ENCODE measurements at places on chromosomes 6 and 20.

GRCh38 chr6:108304646-108305045 is 9.8 kb downstream of the AFG1L start:
- no peak for DNase-seq

GRCh38 chr20:15248618-15249395 is 911.4 kb upstream of the FLRT3 start:
- DNase-seq = no peak

- DNase-seq = no peak
Measured at GRCh38 chr20:17678886-17679285, 3.2 kb downstream of the RRBP1 start.

DNA sequence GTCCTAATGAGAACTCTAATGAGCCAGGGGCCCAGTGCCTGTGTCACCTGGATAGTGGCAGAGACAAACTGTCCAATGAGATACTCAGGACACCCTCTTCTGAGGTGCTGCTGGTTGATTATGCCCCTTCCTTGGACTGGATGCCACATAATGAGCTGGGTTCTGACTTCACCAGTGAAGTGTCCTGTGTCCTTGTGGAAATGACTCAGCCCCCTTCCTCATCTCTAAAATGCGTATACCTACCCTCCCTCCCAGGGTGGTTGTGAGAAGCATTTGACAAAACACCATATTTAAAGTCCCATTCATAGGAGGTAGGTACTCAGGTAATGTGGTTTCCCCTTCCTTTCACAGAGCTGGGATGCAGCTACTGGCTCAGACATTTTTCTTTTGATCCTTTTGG is 28.4 kb upstream of the RNF24 start:
- DNase-seq = no peak

- DNase-seq = no peak
Measured at GRCh38 chr20:47493175-47493962, 8.3 kb upstream of the NCOA3 start.

- DNase-seq = no peak
Measured at GRCh38 chr6:22108199-22108598, 188.6 kb downstream of the PRL start.

GRCh38 chr6:29723666-29724588 is 693 bp downstream of the HLA-F start:
- no peak for DNase-seq

DNA sequence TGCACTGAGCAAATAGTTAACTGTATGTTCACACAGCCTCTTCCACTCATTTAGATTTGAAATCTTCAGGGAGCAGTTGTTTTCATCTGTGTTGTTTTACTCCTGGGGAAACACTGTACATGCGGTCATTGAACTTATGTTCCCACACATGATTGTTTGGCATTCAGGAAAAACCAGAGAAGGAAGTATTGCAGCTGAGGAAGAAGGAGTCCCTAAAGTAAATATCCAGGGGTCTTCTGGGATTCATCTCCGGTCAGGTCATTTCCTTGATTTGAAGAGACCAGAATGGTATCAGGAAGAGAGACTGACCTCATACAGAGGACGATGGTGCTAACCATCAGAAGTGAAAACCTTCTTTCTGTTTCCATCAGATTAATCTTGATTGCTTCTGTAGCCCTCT is 52.5 kb downstream of the DCBLD1 start:
- no peak for DNase-seq

DNA sequence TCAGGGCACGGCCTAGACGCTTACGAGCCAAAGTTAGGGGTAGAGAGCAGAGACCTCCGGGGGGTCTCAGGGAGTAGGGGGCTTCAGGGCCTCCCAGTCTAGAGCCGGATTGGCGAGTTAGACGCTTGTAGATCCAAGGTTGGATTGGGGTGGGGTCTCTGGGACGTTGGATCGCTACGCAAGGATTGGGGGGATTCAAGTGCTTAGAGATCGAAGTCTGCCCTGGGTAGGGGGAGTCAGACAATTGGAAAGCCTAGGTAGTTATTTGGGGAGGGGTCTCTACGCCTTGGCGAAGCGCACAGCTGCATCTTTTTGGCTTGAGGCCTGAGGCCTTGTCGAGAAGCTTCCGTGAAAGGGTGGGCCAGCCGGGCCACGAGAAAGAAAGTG is 469 bp downstream of the STX16 start:
- DNase-seq = no peak

GRCh38 chr6:34465531-34466241 is at the start of gene PACSIN1:
Gene PACSIN1, plus strand, starts transcription at chr6:34466076. Its CDS starts 60,230 bp downstream, at chr6:34526306.
- no peak for DNase-seq

DNA sequence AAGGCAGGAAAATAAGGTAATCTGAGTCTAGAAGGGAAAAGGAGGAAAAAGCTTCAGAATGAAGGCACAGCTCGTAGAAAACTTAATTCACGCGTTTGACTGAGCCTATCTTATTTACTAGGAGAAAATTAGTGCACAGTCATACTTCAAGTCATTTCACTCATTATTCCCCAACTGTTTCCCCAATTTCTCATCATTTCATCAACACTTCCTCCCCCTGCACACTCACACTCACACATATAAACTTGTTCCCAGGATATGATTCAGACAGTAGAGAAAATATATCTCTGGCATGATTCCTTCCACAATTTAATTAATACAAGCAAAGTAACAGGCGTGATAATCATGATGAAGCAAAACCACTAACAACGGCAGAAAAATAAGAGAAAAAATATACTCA is 94.5 kb upstream of the F13A1 start:
- no peak for DNase-seq

- DNase-seq = no peak
Measured at GRCh38 chr6:69887026-69887425, 20.7 kb downstream of the COL19A1 start.

DNA sequence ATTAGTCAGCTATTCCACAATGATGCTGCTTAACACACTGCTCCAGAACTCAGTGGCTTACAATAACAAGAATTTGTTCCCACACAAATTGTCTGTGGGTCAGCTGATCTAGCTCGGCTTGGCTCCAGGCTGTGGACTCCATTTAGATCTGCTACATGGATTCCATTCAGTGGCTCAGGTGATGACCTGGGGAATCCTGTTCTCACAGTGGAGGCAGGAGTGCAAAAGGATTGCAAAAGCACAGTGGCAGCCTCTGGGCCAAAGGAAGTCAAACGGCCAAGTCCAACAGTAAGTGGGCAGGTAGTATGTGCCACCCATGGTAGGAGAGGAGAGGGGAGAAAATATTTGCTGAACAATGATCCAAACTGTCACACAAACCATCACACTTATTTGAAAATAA is 15.8 kb upstream of the LRRN4 start:
- no peak for DNase-seq

GRCh38 chr20:46509523-46509922 is 3.8 kb downstream of the ZNF334 start:
- DNase-seq = no peak

- DNase-seq = peak; percentile 27
Measured at GRCh38 chr20:49646126-49646525, 67.6 kb downstream of the B4GALT5 start.

DNA sequence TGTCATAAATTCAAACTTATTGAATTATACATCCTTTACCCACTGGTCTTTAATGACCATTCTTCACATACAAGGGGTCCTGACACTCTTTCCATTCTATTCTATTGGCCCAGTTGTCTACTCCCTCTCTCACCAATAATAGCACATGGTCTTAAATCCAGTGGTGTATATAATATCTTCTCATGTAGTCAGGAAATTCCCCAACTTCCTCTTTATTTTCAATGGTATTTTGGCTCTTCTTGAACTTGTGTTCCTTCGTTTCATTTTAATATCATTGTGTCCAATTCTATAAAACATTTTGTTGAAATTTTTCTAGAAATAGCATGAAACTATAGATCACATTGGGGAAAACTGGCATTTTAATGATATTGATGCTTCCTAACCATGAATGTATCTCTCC is 36.8 kb downstream of the PSMB9 start:
- DNase-seq = no peak

DNA sequence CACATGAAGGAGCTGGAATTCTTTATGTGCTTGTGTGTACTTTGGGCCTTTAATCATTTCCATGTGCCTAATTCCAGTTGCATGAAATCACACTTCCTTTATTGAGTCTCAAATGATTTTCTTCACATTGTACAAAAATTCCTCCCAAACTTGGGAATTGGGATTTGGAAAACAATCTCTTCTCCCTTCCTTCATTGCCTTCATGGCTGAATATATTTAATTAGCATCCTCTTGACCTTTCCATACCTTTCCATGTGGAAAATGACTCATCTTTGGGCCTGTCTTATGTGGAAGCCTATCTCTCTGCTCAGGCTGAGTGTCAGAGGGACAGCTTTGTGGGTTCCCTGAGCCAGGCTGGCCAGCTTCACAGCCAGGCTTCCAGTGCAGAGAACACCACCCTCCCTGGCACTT is 33.0 kb upstream of the CDH4 start:
- DNase-seq = peak; percentile 51

- DNase-seq = no peak
Measured at GRCh38 chr20:39398656-39399055, 436.5 kb downstream of the DHX35 start.

DNA sequence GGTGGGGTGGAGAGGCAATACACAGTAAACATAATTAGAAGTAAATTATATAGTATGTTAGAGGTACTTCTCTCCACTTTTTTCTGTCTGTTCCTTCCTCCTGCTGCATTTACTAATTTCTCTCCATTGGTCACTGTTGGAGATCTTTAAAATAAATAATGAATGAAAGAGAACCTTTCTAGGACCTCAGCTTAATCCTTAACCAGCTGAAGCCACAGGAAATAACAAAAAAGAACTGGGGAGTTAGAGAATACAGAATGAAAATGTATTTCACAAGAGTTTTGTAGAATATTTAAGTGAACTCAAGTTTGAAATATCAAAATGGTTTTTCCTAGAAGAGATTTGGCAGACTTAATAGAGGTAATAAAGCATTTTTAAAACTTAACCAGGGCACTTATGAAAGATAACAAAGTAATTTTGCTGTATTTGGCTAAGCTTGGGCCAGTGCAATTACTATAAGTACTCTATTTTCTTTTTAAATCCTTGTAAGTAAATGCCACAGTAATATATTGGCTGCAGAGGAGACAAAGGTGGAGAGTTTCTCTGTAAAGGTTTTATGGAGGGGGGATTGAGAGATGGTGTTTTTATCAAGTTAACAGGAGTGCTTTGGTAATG is 405.0 kb downstream of the CDKAL1 start:
- DNase-seq = no peak

GRCh38 chr6:144931172-144932035 is 646.3 kb downstream of the UTRN start:
- no peak for DNase-seq

- no peak for DNase-seq
Measured at GRCh38 chr6:133841176-133841575, 47.7 kb upstream of the TCF21 start.

- peak; percentile 44 for DNase-seq
Measured at GRCh38 chr6:111938710-111939109, 65.5 kb upstream of the FYN start.

DNA sequence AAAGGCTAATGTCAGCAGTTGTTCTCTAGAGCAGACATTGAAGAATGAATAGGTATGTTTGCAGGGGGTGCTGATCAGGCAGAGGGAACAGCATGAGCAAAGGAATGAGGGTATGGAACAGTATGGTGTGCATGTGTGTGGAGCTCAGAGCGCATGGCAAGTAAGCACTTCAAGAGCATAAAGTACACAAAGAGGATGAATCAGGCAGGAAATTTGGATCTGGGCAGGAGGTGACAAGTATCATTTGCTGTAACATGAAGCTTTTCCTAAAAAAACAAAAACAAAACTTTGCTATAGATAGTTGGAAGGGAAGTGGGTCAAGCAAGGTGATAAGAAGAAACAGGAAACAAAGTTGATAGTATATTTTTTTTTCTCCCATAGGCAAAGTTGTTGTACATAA is 746.8 kb downstream of the HDGFL1 start:
- no peak for DNase-seq

DNA sequence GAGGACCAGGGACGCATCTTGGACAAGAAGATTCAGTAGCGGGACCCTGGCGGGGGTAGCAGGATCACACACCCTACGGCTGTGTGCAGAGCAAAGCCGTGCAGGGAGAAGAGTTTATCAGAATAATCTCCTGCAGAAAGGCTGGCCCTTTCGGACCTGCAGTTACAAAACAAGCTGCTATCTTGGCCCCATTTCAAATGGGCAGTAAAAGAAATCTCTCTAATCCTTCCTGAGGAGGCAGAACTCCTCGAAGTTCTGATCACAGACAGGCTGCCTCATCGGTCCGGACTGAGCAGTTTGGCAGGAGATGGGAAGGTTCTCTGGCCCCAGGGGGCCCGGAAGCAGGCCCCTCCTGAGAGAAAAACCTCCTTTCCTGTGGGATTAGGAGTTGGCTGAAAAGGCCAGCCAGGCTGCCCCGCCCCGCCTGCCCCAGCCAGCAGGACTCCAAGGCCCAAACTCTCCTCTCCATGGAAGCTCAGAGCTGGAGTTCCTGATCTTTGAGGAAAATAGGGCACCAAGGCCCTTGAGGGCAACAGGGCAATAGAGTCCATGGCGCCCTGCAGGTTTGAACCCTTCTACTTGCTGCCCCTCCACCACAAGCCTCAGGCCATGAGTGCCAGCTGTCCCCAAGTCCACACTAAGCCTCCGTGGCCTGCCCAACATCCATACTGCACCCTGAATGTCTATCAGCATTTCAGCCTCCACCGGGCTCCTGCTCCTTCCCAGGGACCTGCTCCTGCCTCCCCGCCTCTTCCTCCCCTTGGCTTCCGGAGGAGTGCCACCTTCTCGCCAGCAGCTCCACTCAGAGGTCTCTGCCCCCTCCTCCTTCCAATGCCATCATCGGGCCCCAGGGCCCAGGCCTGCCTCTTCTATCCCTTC is 141.3 kb downstream of the PREX1 start:
- no peak for DNase-seq

- no peak for DNase-seq
Measured at GRCh38 chr6:132703936-132704335, 9.9 kb downstream of the VNN1 start.

DNA sequence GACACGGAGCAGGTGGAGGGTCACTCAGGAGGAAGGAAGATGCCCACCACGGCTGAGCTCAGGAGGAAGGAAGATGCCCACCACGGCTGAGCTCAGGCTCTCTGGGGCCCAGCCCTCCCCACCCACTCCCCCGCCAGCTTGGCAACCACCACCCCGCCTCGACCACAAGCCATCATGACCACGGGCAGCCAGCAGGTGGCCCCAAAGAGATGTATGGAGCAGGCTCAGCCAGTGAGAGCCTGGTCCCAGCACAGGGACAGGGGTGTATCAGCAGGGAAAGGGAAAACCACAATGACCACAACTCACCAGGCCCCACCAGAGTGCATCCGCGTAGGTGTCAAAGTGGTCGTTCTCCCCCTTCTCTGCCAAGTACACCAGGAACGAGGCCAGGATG is 30.4 kb downstream of the KCNQ2 start:
- DNase-seq = no peak

DNA sequence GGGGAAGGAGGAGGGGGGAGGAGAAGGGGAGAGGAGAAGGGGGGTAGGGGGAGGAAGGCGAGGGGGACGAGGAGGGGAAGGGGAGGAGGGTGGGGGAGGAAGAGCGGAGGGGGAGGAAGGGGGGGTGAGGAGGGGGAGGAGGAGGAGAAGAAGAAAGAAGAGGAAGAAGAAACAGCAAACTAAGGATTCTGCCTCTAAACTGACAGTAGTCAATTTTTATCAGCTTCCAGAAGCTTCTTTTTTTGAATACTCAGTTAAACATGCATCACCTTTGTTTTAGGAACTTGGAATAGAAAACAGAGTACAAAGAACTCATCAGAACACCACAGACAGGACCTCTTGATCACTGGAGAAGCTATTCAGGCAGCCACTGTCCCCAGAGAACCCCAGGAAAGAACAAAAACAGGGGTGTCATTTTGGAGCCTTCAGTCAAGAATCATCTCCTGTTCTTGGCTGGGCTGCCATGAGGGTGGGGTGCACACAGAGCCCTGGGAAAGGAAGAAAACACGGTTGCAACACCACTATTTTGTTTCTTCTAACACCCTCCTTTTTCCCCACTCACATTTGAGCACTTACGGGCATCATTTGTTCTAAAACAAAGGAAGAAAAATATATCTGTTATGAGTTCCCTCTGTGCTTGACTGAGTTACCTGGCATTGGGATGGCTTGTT is 67.4 kb downstream of the TMEM170B start:
- no peak for DNase-seq
